Stimulated activated CD4-positive, alpha-beta T cell treated with anti-CD3 and anti-CD28 coated beads, Interleukin-12 subunit alpha, Interleukin-12 subunit beta, amount 100 ng/mL, for 4 hours (primary cell): ENCODE measurements at places on chromosomes 6 and 20.
A peak's percentile ranks its signal among the peaks of the same experiment; 100 is the strongest.

DNA sequence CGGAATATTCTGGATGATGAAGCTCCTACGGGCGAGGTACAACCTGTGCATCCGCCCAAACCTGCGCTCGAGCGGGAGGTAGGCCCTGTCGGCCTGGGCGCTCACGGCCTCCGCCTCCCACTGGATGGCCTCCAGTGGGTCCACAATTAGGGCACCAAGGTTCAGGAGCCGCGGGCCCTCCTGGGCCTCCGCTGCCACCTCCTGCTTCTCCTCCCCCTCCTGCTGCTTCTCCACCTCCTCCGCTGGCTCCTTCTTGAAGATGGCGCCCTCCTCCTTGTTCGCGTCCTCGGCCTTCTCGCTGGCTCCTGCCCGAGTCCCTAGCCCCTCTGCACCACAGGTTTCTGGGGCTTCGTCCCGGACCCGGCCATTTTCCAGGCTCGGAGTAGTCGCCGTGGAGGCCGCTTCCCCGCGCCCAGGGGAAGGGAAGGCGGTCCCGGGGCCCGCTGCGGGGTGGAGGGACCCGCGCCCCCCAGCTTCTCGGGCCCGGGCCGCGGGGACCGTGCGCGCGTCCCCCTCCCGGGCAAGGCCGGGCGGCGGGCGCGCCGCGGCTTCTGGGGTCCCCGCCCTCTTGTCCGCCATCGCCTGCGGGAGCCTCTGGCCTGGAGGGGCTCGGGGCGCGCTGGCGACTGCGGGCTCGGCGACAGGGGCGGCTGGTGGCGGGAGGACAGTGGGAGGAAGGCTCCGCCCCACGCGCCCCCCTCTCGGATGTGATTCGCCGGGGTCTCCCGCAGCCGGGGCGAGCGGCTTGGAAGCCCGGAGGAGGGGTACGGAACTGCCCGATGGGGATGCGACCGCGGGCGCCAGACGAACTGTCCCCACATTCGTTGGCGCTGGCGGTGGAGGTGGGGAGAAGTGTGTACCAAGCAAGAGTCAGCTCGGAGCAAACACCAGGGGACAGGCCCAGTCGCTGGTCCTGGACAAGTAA is 17.6 kb downstream of the PLAGL2 start:
- peak; percentile 41 for DNase-seq

GRCh38 chr6:45832063-45832462 is 183.6 kb downstream of the CLIC5 start:
- no peak for DNase-seq

DNA sequence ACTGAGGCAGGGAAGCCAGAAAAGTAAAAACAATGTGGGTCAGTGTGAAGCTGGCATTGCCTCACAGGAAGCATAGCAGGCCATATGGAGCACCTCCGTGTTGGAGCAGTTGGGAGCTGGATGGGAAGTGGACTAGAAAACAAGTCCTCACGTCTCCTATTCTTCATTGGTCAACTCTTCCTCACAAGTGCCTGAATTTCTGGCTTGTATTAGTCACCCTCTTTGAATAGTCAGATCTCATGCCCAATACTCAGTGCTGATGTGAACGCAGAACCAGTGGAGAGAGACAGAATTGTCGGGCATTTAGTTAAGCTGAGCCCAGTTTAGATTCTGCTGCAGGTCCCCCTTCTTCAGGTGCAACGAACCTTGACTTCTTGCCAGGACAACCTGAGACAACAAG is 22.3 kb upstream of the RSPO3 start:
- no peak for DNase-seq

DNA sequence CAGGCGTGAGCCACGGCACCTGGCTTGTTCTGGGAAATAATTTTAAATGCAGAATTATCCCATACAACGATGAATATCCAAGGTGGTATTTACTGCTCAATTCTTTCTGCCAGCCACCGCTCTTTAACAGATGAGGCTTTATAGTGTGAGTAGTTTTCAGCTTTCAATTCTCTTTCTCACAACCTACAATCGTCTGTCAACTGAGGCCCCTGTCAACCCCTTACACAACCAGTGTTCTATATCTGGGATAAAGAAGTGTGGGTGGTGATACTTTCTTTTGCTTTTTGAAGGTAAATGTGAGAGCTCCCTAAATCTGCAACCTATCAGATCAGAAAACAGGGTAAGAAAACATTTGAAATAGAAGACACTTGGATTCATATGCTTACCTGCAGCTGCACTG is 22.5 kb downstream of the STAU1 start:
- DNase-seq, result no peak

GRCh38 chr20:53487461-53488200 is 106.0 kb downstream of the ZNF217 start:
- DNase-seq, result no peak

GRCh38 chr6:47655719-47656595 is 42.4 kb upstream of the ADGRF4 start:
- DNase-seq, result no peak

- no peak for DNase-seq
Measured at GRCh38 chr20:32454164-32455145, 96.3 kb downstream of the ASXL1 start.

DNA sequence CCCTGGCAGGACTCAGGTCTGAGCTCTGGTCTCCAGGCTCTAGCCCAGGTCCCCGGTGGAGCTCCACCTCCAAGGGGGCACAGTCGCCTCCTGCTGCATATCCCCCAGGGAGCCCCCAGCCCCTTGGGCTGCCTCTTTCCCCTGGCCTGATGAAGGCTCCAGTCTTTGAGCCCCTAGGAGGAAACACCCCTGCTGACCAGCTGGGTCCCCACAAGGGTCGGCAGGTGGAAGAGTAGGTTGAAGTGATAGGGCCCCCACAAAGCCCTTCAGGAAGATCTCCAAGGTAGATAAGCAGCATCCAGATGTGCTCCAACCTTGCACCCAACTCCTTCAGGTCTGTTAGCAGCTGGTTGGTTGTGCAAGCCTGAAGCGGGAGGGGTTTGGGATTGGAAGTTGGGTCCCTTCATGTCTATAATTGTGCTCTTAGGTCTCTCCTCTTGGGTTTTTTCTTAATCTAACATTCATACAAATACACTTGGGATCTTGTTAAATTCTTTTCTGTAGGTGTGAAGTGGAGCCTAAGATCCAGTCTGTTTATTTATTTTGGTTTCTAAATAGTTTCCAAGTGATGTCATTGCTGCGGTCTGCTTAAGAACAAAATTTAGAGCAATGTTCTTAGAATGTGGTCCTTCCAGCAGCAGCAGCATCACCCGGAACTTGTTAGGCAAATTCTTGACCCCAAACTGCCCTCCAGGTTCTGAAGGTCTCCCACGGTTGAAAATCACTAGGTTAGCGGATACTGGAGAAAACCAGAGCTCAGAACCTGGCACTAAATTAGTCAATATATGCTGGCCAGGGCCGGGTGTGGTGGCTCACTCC is 5.1 kb downstream of the UBE2C start:
- DNase-seq, result no peak

GRCh38 chr6:136552054-136552453 is 1.8 kb upstream of the MAP7 start:
- no peak for DNase-seq

- no peak for DNase-seq
Measured at GRCh38 chr6:140001821-140002341, 627.4 kb upstream of the CITED2 start.

DNA sequence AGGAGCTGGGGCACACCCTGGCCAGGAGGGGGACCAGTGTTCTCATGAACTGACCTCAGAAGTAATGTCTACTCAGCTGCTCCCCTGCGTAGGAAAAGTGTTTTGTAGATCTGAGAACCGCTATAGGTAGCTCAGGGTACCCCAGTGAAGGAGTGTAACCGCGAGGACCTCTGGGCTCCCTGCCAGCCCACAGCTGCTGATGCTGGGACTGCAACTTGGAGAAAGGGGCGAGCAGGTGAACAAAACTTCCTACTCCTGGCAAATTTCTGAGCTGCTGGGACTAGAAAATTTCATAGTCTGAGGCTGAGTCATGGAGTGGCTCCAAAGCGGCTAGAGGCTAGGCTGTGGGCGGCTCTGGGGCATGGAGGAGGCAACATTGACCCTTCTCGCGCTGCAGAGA is 51.9 kb downstream of the PYGB start:
- DNase-seq, result no peak

GRCh38 chr6:139647016-139647415 is 272.6 kb upstream of the CITED2 start:
- DNase-seq, result no peak

- no peak for DNase-seq
Measured at GRCh38 chr6:19812512-19813119, 24.6 kb upstream of the ID4 start.

GRCh38 chr6:48835421-48835958 is 627.6 kb downstream of the MMUT start:
- DNase-seq, result no peak

- DNase-seq, result no peak
Measured at GRCh38 chr6:9521152-9521530, 893.7 kb downstream of the TFAP2A start.

DNA sequence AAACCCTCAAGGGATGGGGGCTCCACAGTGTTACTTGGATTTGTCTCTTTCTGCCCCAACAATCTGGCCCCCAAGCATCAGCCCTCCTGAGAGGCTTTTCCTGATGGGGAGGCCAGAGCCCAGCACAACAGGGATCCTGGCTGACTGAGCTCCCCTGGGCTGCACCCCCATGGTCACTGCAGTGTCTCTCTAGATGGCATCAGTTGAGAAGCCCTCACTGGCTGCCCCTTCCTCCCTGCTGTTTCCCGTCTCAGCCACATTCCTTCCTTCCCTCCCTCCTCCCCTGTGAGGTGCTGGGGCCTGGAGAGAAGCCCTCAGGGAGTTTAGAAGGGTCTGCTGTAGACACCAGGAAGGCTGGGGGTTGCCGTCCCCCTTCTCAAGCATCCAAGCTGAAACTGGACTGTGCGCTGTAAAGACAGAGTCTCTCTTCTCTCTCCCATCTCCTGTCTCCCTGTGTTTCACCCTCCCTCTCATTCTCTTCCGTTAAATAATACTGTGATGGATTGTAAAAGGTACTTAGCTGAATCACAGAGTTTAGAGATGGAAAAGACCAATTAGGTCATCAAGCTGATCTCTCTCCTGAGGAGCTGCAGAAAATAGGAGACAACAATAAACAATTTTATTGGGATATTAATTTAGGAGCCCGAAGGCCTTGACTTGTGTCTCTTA is 29.7 kb downstream of the SAYSD1 start:
- DNase-seq, result no peak

GRCh38 chr20:1710484-1710883 is 52.9 kb upstream of the SIRPG start:
- DNase-seq, result no peak

GRCh38 chr6:154164397-154164796 is 125.4 kb downstream of the OPRM1 start:
- no peak for DNase-seq

GRCh38 chr6:117076076-117076475 is 189.3 kb upstream of the VGLL2 start:
- no peak for DNase-seq

GRCh38 chr20:42740226-42740870 is 449.4 kb downstream of the PTPRT start:
- DNase-seq, result no peak

DNA sequence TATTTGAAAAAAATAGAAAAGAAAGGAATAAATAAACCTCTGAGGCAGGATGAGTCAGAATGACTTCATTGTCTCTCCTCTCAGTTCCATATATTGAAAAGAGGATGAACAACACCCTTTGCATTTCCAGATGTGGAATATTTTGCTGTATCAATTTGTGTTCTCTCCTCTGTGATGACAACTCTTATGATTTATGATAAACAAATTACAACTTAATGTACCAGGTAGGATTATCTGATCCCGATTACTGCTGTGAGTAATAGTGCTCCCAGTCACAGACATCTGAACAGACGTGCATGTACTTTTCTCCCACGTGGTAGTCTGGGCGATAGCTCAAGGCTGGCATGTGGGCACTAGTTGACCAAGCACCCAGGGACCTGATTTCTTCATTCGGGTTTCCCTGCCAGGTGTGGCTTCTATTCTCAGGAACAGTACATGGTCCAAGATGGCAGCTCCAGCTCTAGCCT is 142.1 kb upstream of the SULF2 start:
- no peak for DNase-seq

DNA sequence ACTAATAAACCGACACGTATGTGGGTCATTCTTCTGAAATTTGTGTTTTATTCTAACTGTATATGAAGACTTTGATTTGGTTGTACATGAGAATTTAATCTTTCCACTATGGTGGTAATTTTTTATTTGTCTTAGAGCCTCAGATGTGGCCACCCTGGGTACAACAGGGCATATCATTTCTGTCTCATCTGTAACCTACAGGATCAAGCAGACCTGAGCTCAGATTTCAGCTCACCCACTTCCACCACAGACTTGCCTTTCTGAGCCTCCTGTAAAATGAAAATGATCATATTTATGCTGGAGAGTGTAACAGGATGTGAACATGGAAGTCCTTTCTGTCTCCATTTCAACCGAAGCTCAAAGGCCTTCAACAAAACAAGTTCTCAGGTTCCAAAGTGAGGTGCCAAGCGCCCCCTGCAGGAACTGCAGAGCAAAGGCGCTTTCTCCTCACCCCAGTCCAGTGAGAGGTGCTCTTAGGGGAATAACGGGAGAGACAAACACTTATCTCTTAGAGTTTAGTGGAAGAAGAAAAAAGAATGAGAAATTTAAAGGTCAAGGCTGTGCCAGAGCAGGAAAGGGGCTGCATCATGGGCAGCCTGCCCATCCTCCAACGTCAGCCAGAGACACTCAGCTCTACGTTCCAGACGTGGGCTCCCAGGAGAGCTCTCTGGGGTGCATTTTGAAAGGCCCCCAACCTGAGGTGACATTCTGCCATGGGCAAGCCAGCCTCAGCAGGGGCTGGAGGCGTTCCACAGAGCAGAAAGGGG is 23.0 kb upstream of the CD24 start:
- DNase-seq, result peak; percentile 22

GRCh38 chr6:72151742-72152141 is 265.4 kb downstream of the RIMS1 start:
- no peak for DNase-seq

DNA sequence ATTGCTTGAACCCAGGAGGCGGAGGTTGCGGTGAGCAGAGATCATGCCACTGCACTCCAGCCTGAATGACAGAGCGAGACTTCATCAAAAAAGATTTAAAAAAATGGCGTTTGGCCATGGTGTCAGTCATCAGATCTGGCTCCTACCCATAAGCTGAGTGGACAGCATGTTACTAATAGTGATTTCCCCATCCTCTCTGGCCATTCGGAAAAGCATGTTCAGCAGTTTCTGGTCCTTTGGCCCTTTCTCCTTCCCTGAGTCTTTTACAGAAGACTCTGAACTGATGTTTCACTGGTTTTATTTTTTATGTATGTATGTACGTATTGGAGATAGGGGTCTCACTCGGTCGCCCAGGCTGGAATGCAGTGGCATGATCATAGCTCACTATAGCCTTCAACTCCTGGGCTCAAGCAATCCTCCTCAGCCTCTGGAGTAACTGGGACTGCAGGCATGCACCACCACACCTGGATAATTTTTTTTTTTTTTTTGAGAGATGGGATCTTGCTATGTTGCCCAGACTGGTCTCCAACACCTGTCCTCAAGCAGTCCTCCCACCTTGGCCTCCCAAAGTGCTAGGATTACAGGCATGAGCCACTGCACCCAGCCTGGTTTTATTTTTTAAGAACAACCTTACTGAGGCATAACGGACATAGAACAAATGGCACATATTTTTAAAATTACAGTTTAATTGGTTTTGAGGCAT is 84.2 kb upstream of the CNKSR3 start:
- DNase-seq, result no peak

GRCh38 chr6:34531580-34532201 is 24.4 kb downstream of the SPDEF start:
- DNase-seq, result no peak

GRCh38 chr6:165944002-165944466 is 223.6 kb downstream of the TBXT start:
- DNase-seq, result no peak

GRCh38 chr6:129606664-129607063 is 103.3 kb downstream of the ARHGAP18 start:
- no peak for DNase-seq
